ENCODE measurements at places on chromosomes 5 and 9.

DNA sequence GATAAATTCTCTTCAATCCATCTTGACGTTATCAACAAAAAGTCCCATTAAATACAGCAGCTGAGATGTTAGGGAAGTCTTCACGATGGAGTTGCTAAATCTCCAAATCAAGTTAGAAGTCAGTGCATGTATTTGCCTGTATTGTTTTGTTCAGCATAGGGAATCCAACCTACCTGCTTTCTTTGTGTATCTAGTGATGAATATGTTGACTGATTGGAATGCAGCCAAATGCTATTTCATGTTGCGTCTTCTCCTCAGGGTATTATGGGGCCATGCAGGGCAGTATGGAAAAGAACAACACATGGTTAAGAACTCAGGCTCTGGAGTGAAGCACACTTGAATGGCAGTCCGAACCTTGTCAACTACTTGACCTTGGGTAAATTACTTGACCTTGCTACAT is 529.5 kb upstream of the ZNF462 start:
- no peak for DNase-seq

- DNase-seq = no peak
These were observed 65.1 kb upstream of the NMUR2 start for GRCh38 chr5:152470167-152470566.

GRCh38 chr9:101176384-101176783 is 147.9 kb downstream of the PLPPR1 start:
- no peak for DNase-seq

GRCh38 chr5:41795125-41795524 is 75.1 kb downstream of the OXCT1 start:
- no peak for DNase-seq

DNA sequence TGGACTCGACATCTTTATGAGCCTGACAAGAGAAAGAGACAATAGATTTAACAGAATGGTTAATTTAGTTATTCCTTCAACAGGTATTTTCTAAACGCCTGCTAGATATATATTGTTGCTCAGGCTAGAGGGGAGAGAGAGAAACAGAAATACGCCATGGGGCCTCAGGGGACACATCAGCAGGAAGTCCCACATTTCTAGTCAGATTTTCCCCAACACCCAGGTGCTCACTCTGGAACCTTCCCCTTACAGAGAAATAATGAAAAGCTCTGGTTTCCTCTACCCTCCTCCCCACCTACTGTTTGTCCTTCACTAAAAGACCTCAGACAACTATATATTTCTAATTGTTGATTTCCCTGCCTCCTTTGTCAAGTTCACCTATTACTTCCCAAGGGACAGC is 130.3 kb upstream of the TBC1D2 start:
- DNase-seq = no peak

DNA sequence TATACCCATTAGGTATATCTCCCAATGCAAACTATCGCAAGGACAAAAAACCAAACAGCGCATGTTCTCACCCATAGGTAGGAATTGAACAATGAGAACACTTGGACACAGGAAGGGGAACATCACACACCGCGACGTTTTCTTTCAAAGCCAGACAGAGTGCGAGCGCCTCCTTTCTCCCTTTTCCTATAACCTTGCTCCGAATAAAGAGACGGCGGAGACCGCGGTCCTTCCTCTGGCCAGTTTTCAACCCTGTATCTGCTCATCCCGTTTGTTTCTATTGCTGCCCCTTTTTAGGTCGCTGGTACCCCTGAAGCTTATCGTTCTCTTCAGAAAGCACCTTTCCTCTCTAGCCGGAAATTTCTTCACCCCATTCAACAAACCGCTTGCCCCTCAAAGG is 1.3 kb downstream of the LVRN start:
- DNase-seq = no peak

- no peak for DNase-seq
These were observed 517.0 kb upstream of the PAPPA start for GRCh38 chr9:115636596-115636995.
